ENCODE measurements at places on chromosomes 7 and 10. TPM values are rescaled to one million over a fixed set of nuclear protein-coding genes. Genes with fewer than 3 reads are reported as not detected.

MYL7 gene
- total RNA-seq: not detected

PALD1 gene
- total RNA-seq: 90.4 TPM

SPDYE5 gene
- not detected for total RNA-seq

CYP2C8 gene
- total RNA-seq: not detected

RBM20 gene
- 0.13 TPM for total RNA-seq

PPP1R17 gene
- not detected for total RNA-seq

CCAR1 gene
- 40.4 TPM for total RNA-seq

Data from pulmonary artery endothelial cell (primary cell).